ENCODE measurements at places on chromosomes 12 and 14. TPM values are rescaled to one million over a fixed set of nuclear protein-coding genes. Genes with fewer than 3 reads are reported as not detected.

GRCh38 chr12:52896190-52897100, 8.4 kb downstream of the KRT8 start:
- no peak for DNase-seq

- no peak for DNase-seq
Observed at GRCh38 chr14:81432219-81432661, 32.1 kb upstream of the STON2 start.

DNA sequence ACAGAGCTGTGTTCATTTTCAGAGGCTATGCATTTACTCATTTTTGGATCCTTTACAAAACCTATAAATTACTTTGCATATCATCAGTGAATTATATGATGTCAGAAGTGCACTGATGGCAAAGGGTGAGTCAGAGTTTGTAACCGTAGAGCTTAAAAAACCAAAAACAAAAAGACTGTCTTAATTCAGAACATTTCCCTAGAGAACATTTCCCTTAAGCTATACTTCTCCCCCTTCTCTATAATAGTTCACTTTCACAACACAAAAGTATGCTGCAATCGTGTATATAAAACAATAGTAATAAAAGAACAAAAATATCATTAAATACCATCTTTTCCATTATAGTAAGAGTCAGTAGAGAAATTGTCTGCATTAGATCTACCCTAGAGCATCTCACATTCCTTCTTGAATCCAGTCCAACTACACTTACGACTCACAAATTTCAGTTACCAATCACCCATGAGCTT, 934.9 kb downstream of the LRFN5 start:
- DNase-seq, result no peak

- DNase-seq, result no peak
Observed at GRCh38 chr12:75747572-75748021, 236.2 kb upstream of the KRR1 start.

- no peak for DNase-seq
Observed at GRCh38 chr12:117143008-117143532, 43.9 kb upstream of the TESC start.

DNA sequence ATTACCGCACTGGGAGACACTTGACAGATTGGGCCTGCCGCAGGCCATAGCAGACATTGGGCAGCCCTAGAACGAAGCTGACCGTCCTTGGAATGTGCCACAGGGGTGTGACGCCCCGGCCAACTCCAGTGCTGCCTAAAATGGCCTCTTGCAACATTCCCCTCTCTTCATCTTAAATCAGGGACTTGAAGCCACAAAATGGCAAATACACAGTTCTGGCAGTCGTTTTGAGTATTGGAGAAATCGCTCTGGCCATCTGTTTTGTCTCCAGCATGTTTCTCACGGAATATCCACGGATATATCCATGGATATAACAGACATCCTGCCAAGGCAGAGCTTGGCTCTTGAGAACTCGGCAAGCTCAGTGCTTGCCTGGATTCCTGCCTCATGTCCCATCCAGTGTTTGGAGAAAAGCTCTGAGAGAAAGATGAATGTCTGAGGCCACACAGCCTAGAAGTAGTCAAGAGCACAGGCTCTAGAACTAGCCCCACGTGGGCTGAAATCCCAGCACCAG, 158.4 kb downstream of the CHST11 start:
- peak; percentile 16 for DNase-seq

DNA sequence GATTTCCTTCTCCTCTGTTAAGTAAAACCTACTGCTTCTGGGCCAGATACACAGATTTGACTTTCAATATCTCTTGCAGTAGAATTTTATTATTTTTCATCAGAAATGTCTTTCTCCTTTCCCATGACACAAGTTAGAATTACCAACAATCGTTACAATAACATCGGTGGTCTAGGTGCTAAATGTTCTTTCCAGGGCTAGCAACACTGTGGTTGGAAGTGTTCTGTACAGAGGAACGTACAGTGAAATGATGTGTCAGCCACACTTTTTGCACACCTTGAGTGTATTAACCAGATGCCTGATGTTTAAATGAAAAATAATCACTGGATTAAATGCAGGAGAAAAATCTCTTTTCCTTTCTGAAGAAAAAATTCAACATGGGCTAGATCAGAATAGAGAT, 27.7 kb upstream of the KLRD1 start:
- DNase-seq, result no peak

- DNase-seq, result no peak
Observed at GRCh38 chr12:79174626-79175025, 310.1 kb downstream of the SYT1 start.

DNA sequence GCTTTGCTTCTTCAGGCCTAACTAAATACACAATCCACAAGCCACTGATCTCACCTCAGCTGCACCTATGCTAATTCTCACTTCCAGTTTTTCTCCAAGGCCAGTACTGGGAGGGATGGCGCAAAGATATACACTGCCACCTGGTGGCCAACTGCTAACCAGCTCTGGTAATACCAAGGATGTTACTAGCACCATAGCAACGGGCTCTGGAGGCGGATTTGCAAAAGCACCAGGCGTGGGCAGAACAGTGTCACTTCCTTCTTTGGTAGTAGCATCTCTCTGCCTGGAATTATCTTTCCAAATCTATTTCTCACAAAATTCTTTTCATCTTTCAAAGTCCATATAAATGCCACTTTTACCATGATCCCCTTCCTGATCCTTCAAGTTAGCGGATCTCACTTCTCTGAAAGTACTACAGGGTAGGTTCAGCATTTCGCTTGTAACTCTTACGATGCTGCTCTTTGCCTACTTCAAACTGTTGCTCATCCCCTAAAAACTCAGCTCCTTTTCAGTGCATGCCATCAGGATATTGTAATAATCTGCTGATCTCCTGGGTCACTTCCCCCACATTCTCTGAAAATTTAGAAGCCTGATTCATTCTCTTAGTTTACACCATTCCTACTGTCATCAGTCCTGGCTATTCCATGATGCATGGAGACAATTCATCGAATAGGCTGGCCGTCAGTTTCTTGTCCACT, 37.1 kb upstream of the FOXJ2 start:
- peak; percentile 89 for DNase-seq

GRCh38 chr12:47071241-47071852, 8.1 kb upstream of the PCED1B start:
- no peak for DNase-seq

GRCh38 chr14:90491221-90491885, 94.5 kb downstream of the CALM1 start:
- peak; percentile 72 for DNase-seq

DNA sequence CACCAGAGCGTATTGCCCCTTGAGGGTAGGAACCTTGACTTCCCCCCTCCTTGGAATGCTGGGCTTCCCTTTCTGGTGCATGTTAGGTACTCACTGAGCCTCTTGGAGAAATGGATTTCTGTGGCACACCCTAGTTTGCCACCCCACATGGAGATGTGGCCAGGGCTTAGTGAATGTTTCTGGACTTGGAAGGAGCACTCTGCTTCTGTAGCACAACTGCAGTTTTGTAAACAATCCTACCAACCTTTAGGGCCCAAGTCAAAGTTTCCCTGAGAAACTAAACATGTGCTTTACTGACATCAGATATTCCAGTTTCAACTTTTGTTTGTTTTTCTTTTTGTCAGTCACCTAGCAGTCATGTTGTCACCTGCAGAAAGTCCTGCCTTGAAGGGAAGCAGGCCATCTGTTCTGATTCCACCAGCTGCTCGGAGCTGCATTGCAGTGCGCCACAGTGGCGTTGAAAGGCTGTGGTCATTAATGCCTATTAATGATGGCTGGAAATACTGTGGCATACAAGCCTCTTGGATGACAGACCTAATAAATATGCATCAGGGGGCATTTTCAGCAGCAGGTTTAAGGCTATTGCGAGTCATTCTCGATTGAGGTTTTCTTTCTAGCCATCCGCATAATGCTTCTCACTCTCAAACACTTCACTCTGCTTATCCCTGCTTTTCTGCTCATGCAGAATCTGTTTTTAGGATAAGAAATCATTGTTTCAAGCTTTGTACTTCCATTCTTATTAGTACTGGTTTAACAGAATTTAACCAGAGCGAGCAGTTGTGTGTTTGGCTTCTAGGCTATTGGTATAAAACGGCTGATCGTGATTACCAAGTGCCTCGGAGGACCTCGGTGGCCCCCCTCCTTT, 7.8 kb downstream of the PELI2 start:
- DNase-seq, result no peak

- DNase-seq, result no peak
Observed at GRCh38 chr12:89768586-89769482, 60.2 kb upstream of the ATP2B1 start.

DNA sequence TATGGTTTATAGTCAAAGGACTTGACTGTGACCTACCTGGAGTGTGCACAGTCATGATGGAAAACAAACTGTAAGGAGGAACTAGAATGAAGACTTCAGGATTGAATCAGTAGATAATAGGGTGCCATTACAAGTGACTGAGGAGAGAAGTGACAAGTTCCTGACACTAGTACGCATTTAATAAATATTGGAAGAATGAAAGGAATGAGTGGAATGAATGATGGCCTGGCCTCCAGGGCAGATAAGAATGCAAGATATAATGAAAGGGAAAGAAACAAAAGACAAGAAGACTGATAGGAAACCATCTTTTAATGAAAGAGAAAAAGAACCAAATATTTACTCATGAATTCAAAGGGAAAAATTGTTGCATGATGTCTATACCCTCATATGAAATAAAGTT, 44.7 kb upstream of the NEDD1 start:
- DNase-seq, result no peak

GRCh38 chr12:131151558-131152345, 198.0 kb downstream of the ADGRD1 start:
- DNase-seq, result no peak

- DNase-seq, result no peak
Observed at GRCh38 chr12:27555361-27555760, 31.4 kb downstream of the PPFIBP1 start.

GRCh38 chr14:28707814-28708213, 58.8 kb upstream of the FOXG1 start:
- no peak for DNase-seq

- no peak for DNase-seq
Observed at GRCh38 chr14:26289891-26290486, 307.8 kb downstream of the NOVA1 start.

DNA sequence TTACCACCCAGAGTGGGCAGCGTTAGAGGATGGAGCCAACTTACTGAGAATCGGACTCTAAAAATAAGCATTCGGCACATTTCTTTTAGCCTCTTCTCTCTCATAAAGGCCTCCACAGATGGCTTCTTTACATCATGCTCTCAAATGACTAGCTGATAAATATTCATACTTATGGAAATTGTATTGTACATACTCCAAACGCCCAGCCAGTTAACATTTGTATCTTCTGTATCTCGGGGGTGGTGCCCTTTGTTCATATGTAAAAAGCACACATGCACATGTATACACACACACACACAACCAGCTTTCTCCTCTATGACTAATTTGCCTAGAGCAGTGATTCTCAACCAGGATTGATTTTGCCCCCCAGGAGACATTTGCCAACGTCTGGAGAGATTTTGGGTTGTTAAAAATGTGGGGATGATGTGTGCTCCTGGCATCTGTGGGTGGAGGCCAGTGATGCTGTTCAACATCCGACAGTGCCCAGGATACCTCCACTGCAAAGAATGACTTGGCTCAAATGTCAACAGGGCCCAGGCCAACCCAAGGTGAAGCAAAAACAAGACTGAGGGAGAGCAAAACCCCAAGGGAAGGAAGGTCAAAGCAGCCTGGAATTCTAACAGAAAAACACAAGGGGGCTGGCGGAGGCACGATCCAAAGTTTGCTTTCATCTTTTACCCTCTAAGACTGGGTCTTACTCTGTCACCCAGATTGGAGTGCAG, 15.2 kb upstream of the CDK2AP1 start:
- no peak for DNase-seq

- DNase-seq, result no peak
Observed at GRCh38 chr14:69610874-69611171, 573 bp upstream of the SUSD6 start.

DNA sequence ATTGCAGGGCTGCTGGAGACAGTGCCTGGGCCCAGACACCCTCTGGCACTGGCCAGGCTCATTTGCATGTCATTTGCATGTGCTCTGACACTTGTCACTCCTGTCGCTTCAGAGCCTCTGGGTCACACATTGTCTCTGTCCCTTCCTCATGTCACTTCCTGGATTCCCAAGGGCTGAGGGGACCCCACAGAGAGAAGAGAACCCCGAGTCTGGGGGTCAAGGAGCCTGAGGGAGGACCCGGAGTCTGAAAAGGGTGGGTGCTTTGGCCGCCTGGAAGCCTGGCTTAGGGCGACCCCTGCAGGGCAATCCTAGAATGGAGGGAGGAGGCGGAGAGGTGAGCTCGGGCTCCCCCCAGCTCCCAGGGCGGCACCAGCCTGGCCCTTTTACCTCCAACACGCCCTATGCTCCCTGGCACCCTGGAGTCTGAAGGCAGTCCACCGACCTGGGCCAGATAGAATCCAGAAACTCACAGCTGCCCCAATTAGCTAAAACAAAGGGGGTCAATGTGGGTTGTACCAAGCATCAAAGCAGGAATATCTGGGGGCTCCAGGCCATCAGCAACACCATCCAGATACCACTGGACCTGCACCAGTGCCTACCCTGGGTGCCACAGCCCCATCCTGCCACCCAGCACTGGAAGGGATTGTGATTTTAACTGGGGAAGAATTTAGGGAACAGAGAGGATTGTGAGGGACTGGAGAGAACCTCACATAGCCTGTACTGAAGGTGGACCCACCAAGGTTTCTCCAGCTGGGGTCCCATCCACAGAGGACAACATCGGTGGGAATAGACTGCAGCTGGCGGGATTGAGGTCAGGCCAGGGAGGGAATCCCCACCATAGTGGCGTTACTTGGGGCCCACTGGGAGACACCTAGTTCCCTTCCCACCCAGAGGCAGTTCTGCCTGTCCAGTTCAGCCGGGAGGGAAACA, 21.8 kb upstream of the KRT78 start:
- DNase-seq, result peak; percentile 41

- DNase-seq, result no peak
Observed at GRCh38 chr12:95643256-95643655, 92.0 kb upstream of the USP44 start.

- no peak for DNase-seq
Observed at GRCh38 chr14:75184492-75184891, 8.1 kb upstream of the TMED10 start.

DNA sequence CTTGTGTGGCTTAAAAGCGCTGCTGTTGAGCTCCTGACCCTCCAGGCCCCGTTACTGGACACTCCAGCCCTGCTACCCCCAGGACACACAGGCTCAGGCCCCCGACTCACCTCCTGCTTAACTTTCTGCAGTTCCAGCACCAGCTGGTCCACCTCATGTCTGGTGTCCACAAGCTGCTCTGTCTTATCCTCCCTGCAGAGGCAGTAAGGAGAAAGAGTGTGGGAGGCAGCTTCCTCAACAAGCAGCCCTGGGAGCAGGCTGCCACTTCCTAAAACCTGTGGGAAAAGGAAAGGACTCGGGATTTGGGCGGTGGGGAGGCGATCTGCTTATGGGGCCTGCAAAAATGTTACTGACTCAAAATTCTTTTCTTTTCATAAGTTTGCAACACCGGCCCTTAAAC, 79.2 kb downstream of the CCDC88C start:
- no peak for DNase-seq

The DICER1 gene
- polyA plus RNA-seq, result 8.3 TPM

The LRFN5 gene
- 0.73 TPM for polyA plus RNA-seq

The CNTN1 gene
- 0.07 TPM for polyA plus RNA-seq

The ADCY4 gene
- polyA plus RNA-seq, result 104 TPM

The ADIPOR2 gene
- 18.5 TPM for polyA plus RNA-seq

The ZDHHC22 gene
- not detected for polyA plus RNA-seq

The PLEKHG7 gene
- 0.04 TPM for polyA plus RNA-seq

The SLC25A47 gene
- polyA plus RNA-seq, result not detected
